Cardiac fibroblast (primary cell): ENCODE measurements at places on chromosomes 5 and 9.

DNA sequence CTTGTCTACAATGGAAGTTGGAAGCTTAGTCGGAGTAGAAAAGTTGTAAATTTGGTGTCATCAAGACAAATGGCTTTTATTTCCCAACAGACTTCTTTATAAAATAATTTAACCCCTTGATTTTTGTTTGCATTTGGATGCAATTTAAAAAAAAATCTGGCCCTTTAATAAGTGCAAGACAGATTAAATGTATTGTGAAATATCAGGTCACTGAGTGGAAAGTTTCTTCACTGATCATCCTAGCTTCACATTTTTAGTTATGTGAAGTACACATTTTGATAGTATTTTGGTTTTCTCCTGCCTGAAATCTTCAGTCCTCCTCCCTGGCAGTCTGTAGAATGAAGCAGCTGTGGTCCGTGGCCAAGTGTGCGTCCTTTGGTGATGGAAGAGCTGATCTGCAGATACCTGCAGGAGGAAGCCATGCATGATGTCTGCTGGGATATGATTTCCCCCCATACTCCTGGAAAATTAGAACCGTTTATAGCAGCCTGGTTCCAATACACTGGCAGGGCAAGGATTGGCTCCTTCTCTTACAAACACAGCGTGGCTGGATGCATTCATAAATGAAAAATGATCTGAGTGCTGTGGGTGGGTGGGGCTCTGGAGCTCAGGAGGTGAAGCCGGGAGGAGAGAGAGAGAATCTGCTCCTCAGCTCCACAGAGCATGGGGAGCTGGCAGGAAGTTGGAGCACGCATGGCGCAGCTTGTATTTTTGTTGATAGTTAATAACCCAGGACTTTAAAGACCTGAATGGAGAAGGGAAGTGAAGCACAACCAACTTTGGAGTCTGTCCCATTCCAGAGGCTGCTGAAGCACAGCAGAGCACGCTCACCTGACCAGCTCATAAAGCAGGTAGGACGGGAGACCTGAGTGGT, 238.4 kb downstream of the GOLPH3 start:
- DNase-seq, result peak; percentile 17

DNA sequence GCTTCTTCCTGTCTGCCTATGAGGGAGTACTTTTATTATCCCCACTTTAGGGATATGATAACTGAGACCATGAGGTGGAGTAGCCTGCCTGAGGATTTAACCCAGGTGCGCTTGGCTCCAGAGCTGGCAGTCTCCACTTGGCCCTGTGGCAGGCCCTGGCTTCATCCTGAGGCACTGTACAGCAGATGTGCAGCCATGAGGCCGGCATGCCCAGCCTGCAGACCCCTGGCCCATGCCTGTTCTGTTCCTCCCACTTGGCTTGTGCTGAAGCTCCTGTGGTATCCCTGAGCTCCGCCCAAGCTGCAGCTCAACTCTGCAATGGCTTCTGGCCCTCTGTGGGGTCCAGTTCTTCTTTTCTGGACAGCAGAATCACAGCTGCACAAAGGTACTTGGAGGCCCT, 31.8 kb upstream of the RAPGEF1 start:
- no peak for DNase-seq

DNA sequence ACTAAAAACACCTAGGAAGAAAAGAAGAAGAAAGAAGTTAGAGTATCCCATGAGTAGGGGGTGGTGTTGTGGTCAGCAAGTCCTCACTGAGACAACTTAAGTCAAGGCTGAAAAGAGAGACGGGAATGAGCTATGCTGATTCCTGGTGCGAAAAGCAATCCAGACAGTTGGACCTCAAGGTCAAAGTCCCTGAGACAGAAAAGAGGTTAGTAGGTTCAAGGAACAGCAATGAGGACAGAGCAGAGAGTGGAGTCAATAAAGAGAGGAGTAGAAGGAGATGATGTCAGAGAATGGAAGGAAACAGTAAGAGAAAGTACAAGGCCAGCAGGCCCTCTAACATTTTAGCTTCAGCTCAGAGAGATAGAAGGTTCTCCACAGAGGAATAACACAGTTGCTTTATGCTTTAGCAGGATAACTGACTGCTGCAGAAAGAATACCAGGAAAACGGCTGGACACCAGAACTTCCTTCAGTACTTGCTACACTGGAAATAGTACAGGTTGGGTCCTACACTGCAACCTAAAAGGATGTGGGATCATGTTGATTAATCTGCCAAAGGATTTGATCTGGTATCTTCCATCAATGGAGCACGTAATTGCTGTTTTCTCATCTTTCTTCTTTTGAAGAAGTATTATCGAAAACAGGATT, 43.6 kb downstream of the GNAQ start:
- DNase-seq, result no peak

GRCh38 chr9:130791303-130791894, 43.7 kb upstream of the ABL1 start:
- DNase-seq, result no peak

DNA sequence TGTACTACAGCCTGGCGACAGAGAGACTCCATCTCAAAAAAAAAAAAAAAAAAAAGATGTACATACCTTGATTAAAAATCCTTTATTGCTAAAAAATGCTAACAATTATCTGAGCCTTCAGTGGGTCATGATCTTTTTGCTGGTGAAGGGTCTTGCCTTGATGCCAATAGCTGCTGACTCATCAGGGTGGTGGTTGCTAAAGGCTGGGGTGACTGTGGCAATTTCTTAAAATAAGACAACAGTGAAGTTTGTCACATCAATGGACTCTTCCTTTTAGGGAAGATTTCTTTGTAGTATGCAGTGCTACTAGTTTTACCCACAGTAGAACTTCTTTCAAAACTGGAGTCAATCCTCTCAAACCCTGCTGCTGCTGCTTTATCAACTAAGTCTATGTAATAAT, 33.9 kb upstream of the OTULINL start:
- DNase-seq, result no peak
